Effector CD4-positive, alpha-beta T cell (primary cell): ENCODE measurements at places on chromosomes 16 and 17.

- no peak for DNase-seq
Measured at GRCh38 chr17:78172249-78173051, 4.1 kb downstream of the SYNGR2 start.

DNA sequence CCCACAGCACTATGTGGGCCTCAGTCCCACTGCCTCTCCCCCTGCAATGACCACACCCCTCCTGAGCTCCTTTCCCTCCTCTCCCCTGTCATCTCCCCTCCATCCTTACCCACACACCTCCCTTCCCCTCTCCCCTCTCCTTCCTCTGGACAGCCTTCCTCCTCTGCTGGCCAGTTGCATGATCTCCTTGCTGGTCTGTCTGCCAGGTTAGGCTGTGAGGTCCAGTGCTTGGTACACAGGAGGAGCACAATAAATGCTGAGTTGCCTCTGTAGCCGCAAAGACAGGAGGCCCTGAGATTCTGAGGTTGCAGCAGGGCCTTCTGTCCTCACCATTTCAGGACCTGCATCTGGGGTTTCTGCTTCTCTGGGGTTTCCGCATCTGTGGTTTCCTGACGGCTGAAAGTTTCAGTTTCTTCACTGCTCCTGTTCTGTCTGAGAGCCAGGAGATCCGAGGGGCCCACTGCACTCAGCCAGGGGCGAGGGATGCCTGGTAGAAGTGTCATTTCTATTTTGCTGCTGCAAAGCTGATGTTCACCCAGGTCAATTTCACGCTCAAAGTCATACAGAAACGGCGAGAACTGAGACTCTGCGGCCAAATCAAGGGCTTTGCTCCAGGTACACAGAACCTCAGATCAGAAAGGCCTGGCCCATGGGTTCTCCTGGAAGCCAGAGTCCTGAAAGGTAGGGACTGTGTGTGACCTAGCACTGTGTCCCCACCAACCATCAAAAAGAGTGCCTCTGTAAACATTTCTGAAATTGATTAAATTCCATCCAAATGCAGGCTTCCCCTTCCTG is 4.6 kb upstream of the SLC12A3 start:
- DNase-seq, result no peak

DNA sequence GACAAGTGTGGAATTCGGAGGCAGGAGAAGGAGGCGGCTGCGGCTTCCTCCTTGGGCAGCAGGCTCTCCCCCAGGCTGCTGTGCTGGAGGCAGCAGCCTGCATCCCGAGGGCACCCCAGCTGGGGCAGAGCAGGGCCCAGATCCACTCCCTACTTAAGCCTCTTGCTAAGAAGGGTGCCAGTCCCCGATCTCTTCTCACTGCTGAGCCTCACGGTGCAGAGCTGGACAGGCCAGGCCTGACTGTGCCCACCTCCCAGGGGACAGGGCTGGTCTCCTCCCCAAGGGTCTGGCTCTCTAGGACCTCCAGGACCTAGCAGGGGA is 210.8 kb downstream of the NTN1 start:
- DNase-seq, result no peak

- no peak for DNase-seq
Measured at GRCh38 chr17:60352071-60352470, 39.9 kb downstream of the USP32 start.

- no peak for DNase-seq
Measured at GRCh38 chr16:88779406-88780141, 5.4 kb downstream of the PIEZO1 start.
